ENCODE measurements at places on chromosomes 2 and 18. TPM values are rescaled to one million over a fixed set of nuclear protein-coding genes. Genes with fewer than 3 reads are reported as not detected.

GRCh38 chr2:153864022-153864421 lies 7.7 kb upstream of the GALNT13 start:
- no peaks in the 10 kb centered on the region for H3K27me3 ChIP-seq
- H3K27ac ChIP-seq, result no peak overlapping the region
- no peak overlapping the region for H3K4me3 ChIP-seq
- H3K36me3 ChIP-seq, result no peaks in the 10 kb centered on the region
- H3K4me1 ChIP-seq, result no peaks in the 10 kb centered on the region

GRCh38 chr2:132374551-132374950 lies 42.1 kb upstream of the GPR39 start:
- H3K36me3 ChIP-seq, result no peaks in the 10 kb centered on the region
- H3K4me1 ChIP-seq, result no peaks in the 10 kb centered on the region
- H3K27ac ChIP-seq, result no peak overlapping the region
- no peak overlapping the region for H3K4me3 ChIP-seq

- H3K27ac ChIP-seq, result no peak overlapping the region
- H3K27me3 ChIP-seq, result no peaks in the 10 kb centered on the region
- peaks cover 4% of the 10 kb centered on the region for H3K4me1 ChIP-seq
- DNase-seq, result no peak
Observed at GRCh38 chr2:189273734-189274133, 94.2 kb upstream of the COL5A2 start.

- H3K27ac ChIP-seq, result no peak overlapping the region
- H3K27me3 ChIP-seq, result peaks cover 85% of the 10 kb centered on the region
- H3K4me1 ChIP-seq, result no peaks in the 10 kb centered on the region
- peak overlapping the region; percentile 62 for H3K4me3 ChIP-seq
- no peaks in the 10 kb centered on the region for H3K36me3 ChIP-seq
Observed at GRCh38 chr2:176638167-176639015, 369.1 kb downstream of the MTX2 start.

DNA sequence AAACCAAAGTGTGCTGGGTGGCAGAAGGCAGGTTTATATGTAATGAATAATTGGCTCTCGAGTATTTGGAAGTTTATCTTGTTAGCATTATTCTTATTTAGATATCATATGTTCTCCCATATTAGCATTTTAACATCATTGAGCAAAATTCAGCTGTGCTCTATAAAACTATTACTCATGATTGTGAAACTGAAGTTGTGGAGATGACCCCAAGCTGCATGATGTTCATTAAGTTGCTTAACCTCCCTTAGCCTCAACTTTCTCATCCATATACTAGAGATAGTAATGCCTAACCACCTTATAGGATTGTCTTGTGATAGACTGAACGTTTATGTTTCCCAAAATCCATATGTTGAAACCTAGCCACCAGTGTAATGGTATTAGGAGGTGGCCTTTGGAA lies 346.3 kb downstream of the SATB2 start:
- no peak for DNase-seq
- H3K36me3 ChIP-seq, result no peaks in the 10 kb centered on the region
- H3K27ac ChIP-seq, result no peak overlapping the region
- no peaks in the 10 kb centered on the region for H3K27me3 ChIP-seq
- no peak overlapping the region for H3K4me3 ChIP-seq

DNA sequence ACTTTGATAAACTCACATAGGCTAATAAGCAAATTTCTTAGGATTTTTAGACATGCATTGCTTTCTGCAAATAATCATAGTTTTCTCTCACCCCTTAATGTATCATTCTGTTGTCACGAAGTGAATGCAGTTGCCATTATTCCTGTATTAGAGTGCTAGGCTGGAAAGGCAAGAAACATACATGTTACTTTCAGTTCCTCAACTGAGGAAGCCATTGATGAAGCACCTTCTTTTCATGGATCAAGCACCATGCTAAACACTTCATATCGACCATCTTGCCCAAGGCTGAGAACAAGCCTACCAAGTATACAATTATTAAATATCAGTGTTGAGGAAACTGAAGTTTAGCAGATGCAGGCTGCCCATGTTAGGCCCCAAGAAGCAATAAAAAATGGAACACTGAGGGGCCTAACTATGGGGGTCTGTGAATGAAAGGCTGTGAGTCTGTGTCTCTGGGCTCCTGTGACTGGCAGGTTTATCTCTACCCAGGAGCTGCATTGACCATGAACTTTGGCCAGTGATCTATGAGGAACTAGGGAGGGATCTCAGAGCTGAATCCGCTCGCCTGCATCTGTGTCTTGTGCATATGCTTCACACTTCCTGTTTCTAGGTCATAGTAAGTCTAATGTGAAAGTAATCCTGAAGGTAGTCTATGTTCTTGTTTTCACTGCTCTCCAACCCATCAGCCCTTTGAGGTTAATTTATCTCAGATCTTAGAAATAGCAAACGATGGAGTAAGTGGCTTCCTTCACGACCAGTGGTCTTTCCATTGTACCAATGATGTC lies 16.0 kb upstream of the TSPYL6 start:
- no peaks in the 10 kb centered on the region for H3K27me3 ChIP-seq
- H3K27ac ChIP-seq, result no peak overlapping the region
- H3K4me3 ChIP-seq, result no peak overlapping the region
- H3K36me3 ChIP-seq, result no peaks in the 10 kb centered on the region

- H3K4me1 ChIP-seq, result peaks cover 16% of the 10 kb centered on the region
- no peaks in the 10 kb centered on the region for H3K36me3 ChIP-seq
- H3K27me3 ChIP-seq, result no peaks in the 10 kb centered on the region
Observed at GRCh38 chr2:182586426-182586825, 129.6 kb upstream of the DNAJC10 start.

GBX2 gene
- not detected for total RNA-seq

STAT4 gene
- 18.8 TPM for total RNA-seq

ICA1L gene
- 17.8 TPM for total RNA-seq

GEN1 gene
- total RNA-seq, result 21.7 TPM

TMEM247 gene
- not detected for total RNA-seq
